ENCODE measurements at places on chromosomes 5 and 9.

DNA sequence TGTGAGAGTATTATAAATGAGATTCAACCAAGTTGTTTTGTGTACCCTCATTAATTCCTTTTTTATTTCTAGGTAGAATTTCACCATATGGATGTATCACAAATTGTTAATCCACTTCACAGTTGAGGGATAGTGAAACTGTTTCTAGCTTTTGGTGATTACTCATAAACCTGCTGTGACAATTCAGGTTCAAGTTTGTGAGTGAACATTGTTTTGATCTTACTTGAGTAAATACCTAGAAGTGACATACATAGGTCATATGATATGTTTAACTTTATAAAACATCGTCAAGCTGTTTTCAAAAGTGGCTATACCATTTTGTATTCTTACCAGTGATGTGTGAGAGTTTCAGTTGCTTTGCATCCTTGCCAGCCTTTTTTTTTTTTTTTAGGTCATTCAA lies 112.9 kb downstream of the CAMK4 start:
- no peak for DNase-seq

GRCh38 chr5:64308135-64308534 lies 142.5 kb downstream of the RNF180 start:
- DNase-seq, result no peak

DNA sequence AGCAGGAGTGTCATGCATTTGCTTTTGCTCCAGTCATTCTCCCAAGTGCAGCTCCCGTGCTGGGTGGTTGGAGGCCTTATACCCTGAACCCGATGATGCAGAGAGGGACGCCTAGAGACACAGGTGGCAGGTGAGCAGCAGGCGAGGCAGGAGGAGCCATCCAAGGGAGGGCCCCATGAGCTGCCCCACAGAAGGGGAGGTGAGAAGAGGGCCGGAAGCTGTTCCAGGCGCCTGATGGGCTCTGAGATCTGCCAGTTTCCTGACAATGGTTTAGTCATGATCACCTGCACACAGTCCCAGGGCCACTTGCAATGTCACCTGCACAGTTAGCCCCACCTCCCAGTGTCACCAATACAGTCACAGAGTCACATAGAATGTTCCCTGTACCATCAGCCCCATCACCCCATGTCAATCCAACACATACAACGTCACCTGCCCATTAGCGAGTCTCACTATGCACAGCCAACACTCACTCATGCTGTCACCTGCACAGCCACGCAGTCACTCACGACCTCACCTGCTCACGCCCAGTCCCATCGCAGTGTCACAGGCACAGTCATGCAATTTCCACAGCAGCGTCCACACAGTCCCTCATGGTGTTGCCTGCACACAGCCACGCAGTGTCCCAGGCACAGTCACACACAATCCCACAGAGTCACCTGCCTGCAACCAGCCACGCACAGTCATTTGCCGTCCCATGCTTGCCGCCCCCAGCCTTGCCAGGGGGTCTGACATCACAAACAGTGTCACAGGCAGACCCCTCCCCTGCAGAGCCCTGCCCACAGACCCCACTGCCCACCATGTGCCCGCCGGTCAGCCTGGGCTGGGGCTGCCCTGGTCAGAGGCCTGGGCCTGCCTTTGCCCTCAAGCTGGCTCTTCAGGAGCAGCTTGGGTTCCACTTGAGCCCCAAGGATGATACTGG lies 113.4 kb downstream of the LHX2 start:
- no peak for DNase-seq

GRCh38 chr9:136306211-136307208 lies 2.6 kb upstream of the CCDC187 start:
- DNase-seq, result no peak

Data from esophagus squamous epithelium (tissue), 5 donors.